ENCODE measurements at places on chromosomes 3 and 15. TPM values are rescaled to one million over a fixed set of nuclear protein-coding genes. Genes with fewer than 3 reads are reported as not detected.

The C2CD4B gene
- total RNA-seq: not detected

The GLDN gene
- total RNA-seq: not detected

GRCh38 chr15:60539016-60539415 lies 60.1 kb upstream of the ICE2 start:
- no peak for DNase-seq

DNA sequence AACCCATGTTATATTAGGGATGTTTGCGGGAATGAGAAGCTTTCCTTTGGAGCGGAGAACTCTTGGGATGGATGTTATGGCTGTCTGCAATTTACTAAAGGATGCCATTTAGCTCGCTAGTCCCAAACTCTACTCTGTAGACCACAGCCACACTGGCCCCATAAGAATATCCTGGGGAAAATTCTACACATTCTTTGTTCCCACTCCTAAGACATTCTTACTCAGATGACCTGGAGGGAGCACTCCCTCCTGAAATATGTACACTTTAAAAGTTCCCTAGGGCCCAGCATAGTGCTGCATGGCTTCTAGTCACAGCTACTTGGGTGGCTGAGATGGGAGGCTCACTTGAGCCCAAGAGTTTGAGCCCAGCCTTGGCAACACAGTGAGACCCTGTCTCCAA lies 288.7 kb upstream of the RORA start:
- DNase-seq: no peak

Measured in LHCN-M2 (cell line).